ENCODE measurements at places on chromosomes 3 and 15.

DNA sequence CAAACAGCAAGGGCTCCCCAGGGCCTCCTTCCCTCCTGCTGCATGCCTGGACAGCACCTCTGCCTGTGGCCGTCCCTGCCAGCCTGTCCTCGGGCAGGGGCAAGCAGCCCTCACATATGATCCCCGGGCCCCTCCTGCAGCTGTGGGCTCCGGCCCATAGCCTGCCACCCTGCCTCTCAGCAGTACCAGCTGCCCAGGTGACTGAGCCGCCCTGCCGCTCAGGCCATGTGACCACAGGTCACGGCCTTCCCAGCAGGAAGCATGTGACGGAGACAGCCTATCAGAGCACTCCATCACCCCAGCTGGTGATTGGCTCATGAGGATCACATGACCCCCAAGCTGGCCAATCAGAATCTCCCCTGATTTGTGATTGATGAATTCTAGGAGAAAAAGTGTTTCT, 23.9 kb downstream of the ALDH1L1 start:
- DNase-seq: no peak

DNA sequence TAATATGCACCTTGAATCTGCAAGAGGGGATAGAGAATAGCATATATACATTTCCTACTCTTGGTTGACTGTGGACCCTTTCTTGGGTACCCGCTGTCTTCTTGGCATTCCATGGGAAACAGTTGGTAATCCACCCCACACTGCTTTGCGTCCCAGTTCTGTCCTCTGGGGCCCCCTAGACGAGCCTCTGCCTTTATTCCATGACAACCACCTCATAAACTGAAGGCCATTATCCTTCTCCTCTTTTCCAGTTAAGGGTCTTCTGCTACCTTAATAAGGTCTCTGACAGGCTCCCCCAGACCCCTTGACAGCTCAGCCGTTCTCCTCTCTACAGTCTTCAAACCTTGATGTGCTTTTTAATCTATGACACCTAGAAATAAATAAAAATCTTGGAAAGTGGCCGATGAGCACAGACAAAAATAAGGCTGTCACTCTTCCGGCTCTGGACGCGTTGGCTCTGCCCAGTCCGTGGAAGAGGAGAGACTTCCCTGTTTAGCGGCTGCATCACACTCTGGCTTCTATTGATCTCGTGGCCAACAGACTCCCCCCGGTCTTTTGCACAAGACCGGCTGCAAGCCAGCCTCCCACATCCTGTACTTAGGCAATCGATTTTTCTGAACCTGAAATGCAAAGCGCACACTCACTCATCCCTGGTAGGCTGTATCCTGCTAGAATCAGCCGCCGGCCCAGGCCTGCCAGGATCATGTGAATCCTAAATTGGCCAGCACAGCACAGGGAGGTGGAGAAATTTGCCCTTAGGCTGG, 251.0 kb upstream of the TLE3 start:
- DNase-seq: no peak

DNA sequence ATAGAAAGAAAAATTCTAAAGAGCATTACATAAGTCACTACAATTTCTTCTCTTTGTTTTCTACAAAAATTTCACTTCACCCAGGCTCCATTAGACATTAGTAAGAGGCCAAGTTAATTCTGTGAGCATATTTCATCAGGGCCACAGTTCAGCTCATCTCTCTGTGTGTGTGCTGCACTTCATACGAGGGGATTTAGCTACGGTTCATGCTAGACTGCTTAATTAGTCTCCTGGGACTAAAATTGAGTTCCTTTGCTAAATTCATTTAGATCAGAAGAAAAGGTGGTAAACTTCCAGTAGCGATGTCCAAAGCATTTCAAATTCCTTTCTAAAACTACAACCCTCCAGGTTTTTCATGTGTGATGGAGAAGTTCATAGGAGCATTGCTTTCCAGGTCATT, 83.1 kb upstream of the SETMAR start:
- no peak for DNase-seq

GRCh38 chr3:183854318-183855035, 29.1 kb upstream of the MAP6D1 start:
- DNase-seq: no peak

GRCh38 chr15:86061581-86061980, 18.1 kb upstream of the AGBL1 start:
- no peak for DNase-seq

DNA sequence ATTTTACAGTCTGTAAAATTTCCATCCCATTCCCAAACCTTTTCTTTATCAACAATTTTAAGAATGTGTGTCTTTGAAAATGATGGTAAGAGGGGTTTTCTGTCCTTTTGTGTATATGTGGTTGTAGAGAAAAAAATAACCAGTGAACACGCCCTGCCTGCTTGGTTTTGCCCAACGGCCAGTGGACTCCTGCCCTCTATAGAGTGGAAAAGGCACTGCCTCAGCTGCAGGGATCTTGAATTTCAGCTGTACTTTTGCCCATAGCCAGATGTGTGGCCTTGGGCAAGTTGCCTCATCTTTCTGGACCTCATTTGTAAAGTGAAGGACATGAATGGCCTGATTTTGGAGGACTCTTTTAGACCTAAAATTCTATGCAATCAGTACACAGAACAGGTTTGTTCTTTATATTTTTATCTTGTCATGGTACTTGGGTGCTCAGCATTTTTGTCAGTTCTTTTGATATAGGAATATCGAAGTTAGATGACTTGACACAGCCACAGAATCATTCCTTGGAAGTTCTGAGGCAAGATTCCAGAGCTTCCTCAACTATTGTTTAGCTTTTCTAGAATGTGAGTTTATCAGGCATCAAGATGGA, 81.0 kb downstream of the CLDN11 start:
- peak; percentile 89 for DNase-seq

DNA sequence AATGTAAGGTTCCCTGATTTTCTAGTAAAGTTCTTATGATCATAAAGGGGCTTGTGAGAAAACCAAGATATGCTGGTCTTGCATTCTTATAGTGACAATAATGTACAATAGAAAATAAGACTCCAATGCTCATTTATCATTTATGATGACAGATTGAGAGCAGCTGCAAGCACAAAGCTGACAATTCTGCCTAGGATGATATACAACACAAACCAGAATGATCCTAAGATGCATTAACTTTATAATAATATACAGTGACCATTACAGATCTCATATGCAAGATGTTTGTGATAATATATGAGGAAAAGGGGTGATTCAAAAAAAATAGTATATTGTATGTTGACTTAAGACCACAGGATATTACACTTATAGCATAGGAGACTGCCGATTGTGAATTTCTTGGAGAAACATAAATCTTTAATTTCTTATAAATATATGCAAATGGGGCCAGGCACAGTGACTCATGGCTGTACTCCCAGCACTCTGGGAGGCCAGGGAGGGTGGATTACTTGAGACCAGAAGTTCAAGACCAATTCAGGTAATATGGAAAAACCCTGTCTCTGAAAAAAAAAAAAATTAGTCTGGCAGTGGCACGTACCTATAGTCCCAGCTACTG, 387.0 kb downstream of the ZBBX start:
- no peak for DNase-seq

DNA sequence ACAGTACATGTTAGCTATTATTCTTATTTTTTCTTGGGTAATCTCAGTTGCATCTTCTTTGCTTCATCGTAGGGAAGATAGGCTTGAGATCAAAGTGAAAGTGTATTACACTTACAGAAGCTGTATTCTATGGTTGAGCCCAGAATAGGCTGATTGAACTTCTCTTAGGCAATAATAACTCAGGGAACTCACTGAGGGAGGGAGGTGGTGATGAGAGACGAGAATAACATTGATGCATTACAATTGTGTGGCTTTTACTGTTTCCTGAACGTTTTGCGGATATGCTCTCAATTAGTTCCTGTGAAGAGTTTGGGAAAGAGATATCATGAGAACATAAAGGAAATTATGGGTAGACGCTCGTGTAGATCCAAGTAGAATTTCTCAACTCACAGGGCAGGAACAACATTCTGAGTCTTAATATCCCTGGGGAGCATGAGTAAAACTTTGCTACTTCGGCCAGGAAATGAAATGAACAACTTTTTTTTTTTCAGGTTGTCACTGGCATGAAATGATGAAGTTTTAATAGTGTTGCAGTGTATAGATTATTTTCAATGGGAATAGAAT, 302.2 kb downstream of the TUSC7 start:
- DNase-seq: peak; percentile 37

DNA sequence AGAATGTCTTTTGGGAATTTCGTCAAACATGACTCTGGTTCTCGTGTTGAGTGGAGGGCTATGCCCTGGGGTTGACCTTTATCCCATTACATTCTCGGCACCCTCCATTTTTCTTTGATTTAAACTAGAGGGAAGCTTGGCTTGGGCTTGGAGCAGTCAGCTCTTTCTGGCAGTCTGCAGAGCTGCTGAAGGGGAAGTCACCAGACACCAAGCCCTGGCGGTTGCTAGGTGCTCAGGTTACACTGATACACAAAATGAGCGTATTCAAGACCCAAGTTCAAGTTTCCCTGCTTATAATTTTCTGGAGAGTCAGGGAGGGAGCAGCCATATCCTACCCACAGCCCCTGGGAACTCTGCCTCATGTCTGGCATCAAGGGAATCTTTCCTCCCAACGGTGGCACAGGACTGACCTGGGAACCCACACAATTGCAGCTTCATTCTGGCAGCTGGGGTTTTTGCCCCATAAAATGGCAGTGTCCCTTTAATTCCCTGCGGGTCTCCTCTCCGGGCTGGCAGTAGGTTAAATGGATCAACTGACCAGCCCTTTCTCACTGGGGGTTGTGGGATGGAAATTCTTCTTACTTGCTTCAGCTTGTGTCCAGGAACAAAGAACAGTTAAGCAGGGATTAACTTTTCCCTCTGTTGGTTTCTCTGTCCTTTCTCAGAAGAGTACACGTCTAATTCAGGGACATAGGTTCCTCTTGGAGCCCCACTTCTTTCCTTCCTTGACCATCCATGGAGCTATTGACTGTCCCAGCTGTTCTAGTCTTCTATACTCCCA, 110.0 kb upstream of the DLG1 start:
- peak; percentile 77 for DNase-seq

- peak; percentile 19 for DNase-seq
Measured at GRCh38 chr3:115503394-115503793, 119.9 kb upstream of the GAP43 start.

DNA sequence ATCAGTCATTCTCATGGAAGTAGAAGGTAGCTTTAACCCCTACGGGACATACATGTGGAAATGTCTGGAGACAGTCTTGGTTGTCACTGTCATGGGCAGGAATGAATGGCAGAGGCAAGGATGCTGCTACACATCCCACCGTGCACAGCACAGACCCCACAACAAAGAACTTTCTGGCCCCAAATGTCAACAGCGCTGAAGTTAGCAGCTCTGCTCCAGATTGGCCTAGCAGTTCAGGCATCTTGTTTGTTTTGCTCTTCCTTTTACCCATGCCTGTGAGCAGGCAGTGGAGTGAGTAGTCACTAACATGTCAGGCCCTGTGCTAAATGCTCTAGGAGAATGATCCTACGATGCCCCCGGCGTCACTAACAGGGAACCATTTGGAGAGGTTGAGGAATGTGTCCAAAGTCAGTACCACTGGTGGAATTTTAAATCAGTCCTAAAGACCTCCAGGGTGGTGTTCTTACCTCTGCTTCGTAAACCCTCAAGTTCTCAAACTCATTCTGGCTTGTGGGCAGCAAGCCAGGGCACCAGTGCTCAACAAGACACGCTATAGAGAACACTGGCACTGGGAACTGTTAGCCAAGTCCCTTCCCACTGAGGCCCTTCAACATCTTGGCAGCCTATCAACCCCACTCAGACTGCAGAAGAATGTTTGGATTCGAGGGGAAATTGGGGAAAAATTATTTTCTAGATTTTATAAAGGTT, 142.2 kb downstream of the FOXP1 start:
- no peak for DNase-seq

DNA sequence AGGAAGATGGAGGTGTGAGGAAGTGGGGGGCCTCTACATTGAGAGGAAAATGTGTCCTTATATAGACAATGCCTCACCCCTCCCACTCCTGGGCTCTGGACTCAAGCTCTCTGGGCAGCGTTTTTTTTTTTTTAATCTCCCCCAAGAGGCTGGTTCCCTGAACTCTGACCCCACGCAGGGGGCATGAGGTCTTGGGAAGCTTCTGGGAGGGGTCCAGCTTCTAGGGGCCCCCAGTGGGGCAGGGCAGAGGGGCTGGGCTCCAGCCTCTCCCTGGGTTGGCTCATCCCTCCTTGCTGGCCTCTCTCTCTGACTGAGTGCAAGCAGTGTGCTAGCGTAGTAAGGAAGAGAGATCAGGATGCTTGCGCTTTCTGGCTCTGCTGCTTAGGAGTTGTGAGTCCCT, 101.4 kb upstream of the HACD2 start:
- DNase-seq: peak; percentile 41

- DNase-seq: peak; percentile 61
Measured at GRCh38 chr15:86892774-86893449, 813.2 kb downstream of the AGBL1 start.

GRCh38 chr15:80026754-80027153, 32.7 kb upstream of the ZFAND6 start:
- DNase-seq: no peak
